Stimulated activated CD8-positive, alpha-beta memory T cell treated with anti-CD3 and anti-CD28 coated beads, Interleukin-4, amount 100 ng/mL, for 1 hour (primary cell): ENCODE measurements at places on chromosomes 7 and 10.

DNA sequence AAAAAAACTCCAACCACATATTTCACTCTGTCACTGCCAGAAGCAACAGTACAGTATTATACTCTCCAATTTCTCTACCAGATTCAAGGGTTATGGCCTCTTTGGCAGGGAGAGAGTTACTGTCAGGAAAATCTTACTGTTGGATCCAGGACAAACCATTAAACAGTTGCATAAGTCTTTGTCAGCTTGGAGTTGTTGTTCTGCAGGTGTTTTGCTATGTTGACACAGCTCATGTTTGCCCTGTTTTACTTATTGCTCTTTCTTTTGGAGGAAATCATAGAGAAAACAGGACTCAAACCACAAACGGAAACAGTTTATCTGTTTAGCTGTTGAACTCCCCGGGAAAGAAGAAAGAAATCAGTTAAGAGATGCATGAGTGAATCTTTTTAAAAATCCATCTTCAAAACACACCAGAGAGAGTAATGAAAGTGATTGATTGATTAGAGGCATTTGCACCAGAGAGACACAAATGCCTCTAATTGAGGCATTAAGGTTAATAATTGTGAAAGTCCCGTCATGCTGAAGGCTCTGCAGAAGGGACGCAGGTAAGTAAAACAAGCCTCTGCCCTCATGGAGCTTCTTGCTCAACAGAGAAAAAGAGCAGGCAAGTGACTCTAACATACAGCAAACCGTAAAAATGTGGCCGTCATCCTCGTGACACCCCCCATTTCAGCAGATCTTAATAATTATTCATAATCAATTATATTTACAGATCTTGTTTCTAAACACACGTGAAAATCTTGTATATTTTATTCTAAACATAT is 38.7 kb upstream of the ARHGAP21 start:
- DNase-seq, result no peak

- no peak for DNase-seq
Measured at GRCh38 chr10:11533328-11533781, 78.1 kb downstream of the USP6NL start.

GRCh38 chr10:89335226-89335625 is 7.4 kb downstream of the IFIT3 start:
- no peak for DNase-seq

- no peak for DNase-seq
Measured at GRCh38 chr10:96672481-96673175, 47.7 kb downstream of the PIK3AP1 start.

DNA sequence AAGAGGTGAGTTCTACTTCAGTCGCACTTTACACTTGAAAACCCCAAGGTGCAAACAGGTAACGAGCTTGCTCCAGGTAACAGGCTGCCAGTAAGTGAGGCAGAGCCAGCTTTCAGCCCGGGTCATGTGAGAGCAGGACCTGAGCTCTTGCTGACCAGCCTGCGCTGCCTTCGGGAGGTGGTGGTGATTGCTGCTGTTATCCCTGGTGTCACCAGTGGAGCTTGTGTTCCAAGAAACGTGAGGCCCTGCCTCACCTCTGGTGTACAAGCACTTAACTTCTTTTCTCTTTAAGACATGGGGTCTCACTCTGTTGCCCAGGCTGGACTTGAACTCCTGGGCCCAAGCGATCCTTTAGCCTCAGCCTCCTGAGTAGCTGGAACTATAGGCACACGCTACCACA is 265.0 kb downstream of the CELF2 start:
- no peak for DNase-seq

GRCh38 chr10:21084700-21085099 is 187.6 kb upstream of the NEBL start:
- DNase-seq, result no peak

- no peak for DNase-seq
Measured at GRCh38 chr10:78774999-78775711, 293.6 kb upstream of the ZMIZ1 start.

GRCh38 chr7:30869794-30870611 is 41.6 kb upstream of the AQP1 start:
- no peak for DNase-seq

DNA sequence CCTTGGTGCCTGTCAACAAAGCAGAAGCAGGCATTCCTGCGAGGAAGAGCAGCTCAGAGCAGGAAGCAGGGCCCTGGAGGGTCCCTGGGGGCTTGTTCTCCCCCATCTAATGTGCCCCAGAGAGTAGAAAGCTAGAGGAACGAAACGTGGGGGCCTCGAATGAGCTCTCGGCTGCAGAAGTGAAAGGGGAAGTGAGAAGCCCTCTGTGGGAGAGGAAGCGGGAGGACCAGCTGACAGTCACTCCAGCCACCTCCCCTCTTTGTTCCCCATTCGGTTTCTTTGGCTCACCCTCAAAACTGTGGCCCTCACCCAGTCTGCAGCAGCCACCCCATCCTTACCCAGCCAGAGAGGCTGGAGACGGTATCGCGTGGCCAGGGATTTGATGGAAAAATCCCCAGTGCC is 25.0 kb downstream of the C10orf105 start:
- no peak for DNase-seq

DNA sequence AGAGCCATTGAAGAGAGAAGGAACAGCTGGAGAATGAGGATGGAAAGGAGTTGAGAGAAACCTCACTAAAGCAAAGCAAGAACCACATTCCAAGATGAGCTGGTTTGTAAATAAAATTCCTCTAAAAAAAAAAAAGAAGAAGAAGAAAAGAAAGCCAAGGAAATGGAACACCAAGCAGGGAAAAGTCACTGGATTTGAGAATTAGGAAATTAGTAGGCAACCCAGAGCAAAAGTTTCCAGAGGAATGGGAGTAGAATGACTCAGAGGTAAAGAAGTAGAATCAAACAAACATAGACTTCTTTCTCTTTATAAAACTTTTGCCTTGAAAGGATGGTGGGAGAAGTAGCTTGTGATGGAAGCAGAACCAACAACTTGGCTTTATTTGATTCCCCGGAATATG is 3.9 kb downstream of the CH25H start:
- DNase-seq, result no peak
